ENCODE measurements at places on chromosomes 11 and 22. TPM values are rescaled to one million over a fixed set of nuclear protein-coding genes. Genes with fewer than 3 reads are reported as not detected.
A peak's percentile ranks its signal among the peaks of the same experiment; 100 is the strongest.

DNA sequence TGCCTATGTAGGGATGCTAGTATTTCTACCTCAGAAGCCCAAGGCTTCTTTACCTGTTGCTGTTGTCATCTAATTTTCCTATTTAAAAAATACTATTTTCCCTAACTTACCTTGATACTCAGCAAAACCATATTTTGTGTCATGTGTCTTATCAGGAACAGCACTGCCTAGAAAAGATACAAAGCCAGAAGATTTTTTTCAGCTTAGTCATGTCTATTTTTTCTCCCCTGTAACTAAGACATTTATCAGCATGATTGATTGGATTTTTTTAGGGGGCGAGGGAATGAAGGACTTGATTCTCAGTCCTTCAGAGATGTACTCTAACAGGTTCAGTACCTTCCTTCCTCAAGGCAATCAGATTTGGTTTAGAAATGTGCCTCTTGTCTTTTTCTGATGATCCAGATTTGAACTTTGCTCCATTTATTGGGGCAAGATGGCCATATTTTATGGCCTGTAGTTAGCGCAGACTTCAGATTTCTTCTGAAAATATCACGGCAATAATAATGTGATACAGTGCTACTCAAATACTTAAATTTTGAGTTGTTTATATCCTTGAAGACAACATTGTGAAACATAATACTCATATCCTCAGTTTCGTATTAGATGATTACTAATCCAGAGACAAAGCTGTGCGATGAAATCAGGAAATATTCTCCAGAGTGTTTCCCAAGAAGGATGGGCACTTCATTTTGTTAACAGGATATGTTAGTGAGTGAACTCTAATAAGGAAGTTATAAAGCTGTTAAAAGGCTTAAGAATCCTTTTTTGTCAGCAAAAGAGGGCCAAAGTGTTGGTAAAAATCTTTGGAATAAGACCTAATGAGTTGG lies 3.8 kb upstream of the PIK3IP1 start:
- peak; percentile 43 for ATAC-seq

DNA sequence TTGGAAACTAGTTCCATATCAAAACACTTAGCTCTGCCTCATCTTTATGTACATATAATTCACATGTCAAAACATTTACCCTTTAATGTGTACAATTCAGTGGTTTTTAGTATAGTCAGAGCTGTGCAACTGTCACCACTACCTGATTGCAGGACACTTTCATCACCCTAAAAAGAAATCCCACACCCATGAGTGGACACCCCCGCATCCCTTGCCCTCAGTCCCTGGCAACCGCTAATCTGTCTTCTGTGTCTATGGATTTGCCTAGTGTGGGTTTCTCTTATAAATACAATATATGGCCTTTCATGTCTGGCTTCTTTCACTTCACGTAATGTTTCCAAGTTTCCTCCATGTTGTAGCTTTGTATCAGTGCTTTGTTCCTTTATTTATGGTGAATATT lies 8.6 kb upstream of the EMID1 start:
- no peak for ATAC-seq

- ATAC-seq = no peak
These were observed 79.9 kb upstream of the SYT13 start for GRCh38 chr11:45365961-45366618.

Gene XKR3
- not detected for total RNA-seq

Gene DCHS1
- 1.5 TPM for total RNA-seq

DNA sequence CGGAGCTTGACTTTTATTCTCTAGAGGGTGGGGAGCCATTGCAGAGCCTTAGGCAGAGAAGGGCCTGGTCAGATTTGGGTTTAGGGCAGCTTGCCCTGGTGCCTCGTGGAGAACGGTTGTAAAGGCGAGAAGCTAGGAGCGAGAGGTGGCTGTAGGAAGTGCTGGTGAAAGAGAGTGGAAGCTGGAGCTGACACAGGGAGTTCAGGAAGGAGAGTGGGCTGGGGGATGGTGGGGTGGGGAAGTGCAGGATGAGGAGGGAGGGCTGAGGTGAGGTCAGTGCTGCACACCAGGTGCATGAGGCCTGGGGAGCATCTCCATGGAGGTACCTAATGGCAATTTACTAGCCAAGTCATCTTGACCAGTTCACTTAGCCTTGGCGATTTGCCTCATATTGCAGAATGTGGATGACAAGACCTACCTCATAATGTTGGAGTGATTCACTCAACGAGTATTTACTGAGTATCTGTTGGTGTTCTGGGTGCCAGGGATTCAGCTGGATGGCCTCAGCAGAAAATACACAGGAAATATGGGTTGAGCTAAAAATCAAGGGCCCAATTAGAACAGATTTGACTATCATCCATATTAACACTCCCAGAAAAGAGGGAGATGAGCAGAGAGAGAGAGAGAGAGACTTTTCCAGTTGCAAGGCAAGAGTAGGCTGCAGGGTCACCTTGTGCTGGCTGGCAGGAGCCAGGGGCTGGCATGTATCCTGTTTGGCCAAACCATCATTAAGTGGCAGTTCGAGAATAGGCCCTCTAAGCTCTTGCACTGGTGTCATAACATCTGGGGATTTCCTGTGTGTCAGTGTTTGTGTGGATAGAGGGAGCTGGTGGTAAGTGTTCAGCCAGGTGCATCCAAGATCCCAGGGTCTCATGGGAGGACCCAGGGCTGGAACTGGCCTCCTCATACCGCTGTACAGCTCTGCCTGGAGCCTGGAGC lies 44.4 kb upstream of the CLDN5 start:
- no peak for ATAC-seq

GRCh38 chr11:104588970-104589369 lies 309.3 kb downstream of the CASP12 start:
- no peak for ATAC-seq

GRCh38 chr11:65292890-65293289 lies 21.8 kb upstream of the CDC42EP2 start:
- no peak for ATAC-seq

DNA sequence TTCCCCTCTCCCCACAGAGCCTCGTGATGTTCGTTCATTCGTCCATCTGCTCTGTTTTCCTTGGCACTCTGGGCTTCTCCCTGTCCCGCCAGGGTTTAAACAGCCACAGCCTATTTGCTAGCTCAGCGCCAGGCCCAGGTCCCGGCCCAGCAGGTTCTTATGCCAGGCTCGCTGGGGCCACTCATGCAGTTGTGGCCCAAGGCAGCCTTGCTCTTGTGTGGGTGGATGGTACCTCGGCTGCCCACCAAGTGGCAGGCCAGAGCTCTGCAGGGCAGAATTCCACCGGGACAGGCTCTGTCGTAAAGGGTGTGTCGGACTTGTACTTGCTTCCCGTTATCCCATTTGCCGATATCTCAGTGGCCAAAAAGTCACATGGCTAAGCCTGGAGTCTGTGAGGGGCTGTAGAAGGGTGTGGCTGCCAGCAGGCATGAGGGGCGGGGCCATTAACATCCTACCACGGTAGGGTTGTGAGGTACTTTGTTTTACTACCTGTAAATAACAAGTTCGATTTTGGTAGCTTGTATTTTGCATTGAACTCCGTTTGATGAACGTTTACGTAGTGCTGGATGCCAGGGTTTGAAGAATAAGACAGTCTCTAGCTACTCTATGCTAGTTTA lies 7.9 kb downstream of the FAM118A start:
- no peak for ATAC-seq

DNA sequence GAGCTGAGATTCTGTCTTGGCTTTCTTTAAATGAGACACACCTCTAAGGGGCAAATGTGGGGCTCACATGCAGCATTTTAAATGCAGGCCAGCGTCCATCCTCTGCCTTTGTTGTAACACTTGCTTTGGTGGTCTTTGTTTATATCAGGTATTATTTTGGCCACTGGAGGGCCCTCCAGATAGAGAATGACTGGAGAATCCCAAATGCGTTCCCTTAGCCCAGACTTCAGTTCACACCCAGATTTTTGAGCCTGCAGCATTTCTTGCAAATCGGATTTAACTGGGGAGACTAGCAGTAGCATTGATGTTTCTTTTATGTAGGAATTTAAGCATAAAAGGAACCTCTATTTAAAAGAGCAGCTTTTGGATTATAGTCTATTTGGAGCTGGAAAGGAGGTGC lies 200.2 kb upstream of the SORL1-AS1 start:
- ATAC-seq = no peak

Gene BIRC3
- total RNA-seq = 355 TPM
